ENCODE measurements at places on chromosomes 11 and 22.

- H3K27me3 ChIP-seq: no peaks in the 10 kb centered on the region
- H3K27ac ChIP-seq: no peak overlapping the region
Observed at GRCh38 chr11:106420686-106421085, 343.2 kb downstream of the AASDHPPT start.

GRCh38 chr22:46078241-46079092 is 71.9 kb upstream of the PPARA start:
- no peak overlapping the region for H3K4me3 ChIP-seq
- DNase-seq: no peak
- H3K27me3 ChIP-seq: no peaks in the 10 kb centered on the region
- peaks cover 79% of the 10 kb centered on the region for H3K4me1 ChIP-seq

DNA sequence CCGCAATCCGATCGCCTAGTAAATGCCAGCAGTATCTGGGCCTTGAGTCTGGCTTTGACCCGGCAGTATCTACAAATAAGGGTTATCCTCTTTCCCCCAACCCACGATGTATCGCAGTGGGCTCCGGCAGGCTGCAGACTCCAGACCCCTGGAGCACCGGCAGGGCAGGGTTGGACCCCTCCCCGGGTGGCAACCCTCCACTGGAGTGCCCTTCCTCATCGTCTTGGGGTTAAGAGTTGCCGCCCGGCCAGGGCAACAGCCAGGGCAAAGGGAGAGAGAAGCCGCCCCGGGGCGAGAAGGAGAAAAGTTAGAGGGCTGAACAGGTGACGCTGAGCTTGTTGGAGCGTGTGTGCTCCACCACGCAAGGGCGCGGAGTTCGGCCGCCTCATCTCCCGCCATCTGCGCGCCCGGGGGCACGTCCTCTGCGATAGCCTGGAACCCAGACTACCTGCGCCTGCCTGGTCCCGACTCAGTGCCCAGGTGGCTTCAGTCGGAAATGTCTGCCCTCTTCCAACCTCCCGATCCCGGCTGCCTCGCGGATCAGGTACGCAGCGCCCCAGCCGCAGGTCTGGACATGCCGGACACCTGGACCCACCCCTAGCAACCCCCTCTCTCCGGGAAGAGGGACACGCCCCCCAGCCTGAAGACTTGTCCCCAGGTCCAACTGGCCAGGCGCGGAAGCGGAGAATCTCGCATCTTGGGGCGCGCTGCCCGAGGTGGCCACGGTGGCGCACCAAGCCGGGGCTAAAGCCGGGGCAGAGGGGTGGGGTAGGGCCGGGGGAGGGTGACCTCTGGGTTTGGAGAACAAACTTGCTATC is 1.2 kb downstream of the DSCAML1 start:
- H3K27ac ChIP-seq: no peak overlapping the region
- H3K4me3 ChIP-seq: no peak overlapping the region
- no peak for DNase-seq
- peaks cover 3% of the 10 kb centered on the region for H3K36me3 ChIP-seq
- H3K4me1 ChIP-seq: peaks cover 4% of the 10 kb centered on the region

DNA sequence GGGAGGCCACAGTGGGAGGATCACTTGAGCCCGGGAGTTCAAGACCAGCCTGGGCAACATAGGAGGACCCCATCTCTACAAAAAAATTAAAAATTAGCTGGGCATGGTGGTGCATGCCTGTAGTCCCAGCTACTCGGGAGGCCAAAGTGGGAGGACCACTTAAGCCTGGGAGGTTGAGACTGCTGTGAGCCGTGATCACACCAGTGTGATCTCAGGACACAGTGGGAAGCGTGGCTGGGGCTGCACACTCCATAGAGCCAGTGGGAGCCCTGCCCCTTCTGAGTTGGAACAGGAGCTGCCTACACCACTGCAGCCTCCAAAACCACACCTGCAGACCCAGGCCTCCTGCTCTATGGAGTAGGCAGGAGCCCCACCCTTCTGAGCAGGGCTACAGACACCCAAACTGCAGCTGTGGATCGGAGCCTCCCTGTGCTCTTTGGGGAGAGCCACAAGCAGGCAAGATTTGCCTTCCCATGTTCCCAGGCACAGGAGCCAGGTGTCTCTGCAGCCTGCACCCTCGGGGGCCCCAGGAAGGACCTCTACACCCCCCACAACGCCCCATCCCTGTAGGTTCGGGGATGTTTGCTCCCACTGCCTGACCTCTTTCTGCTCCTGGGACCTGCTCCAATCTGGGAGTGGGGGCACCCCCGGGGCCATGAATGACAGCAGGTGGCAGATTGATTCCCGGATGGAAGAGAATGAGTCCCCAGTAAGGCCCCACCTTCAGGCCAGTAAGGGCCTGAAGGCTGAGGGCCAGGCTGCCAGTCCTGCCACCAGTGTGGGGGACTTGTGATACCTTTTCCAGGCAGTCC is 245.4 kb downstream of the BUD13 start:
- H3K4me1 ChIP-seq: no peaks in the 10 kb centered on the region
- no peak for DNase-seq
- H3K36me3 ChIP-seq: no peaks in the 10 kb centered on the region
- peaks cover 6% of the 10 kb centered on the region for H3K27me3 ChIP-seq

- no peak overlapping the region for H3K4me3 ChIP-seq
- no peak for DNase-seq
- H3K36me3 ChIP-seq: no peaks in the 10 kb centered on the region
- H3K27me3 ChIP-seq: peaks cover 15% of the 10 kb centered on the region
Observed at GRCh38 chr11:57248780-57249383, 11.8 kb upstream of the APLNR start.

GRCh38 chr11:43830928-43831440 is 49.6 kb upstream of the ALKBH3 start:
- peak overlapping the region; percentile 19 for H3K4me3 ChIP-seq
- H3K27ac ChIP-seq: peak overlapping the region; percentile 88
- peaks cover 25% of the 10 kb centered on the region for H3K4me1 ChIP-seq
- no peaks in the 10 kb centered on the region for H3K36me3 ChIP-seq

DNA sequence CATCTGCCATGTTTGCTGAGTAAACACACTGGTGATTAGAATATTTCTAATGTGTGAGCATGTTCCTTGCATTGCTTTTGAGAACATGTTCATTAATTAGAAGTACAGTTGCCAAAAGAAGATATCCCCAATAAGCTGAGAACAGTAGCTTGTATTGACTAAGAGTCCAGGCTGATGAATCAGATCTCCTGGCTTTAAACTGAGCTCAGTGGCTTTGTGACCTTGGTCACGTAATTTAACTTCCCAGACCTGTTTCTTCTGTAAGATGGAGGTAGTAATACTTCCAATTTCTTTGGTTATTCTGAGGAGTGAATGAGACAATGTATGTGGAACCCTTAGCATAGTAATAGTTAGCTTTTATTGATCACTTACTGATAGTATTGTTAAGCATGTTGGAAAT is 61.9 kb downstream of the CYB5R2 start:
- no peak overlapping the region for H3K4me3 ChIP-seq
- H3K27me3 ChIP-seq: no peaks in the 10 kb centered on the region
- H3K4me1 ChIP-seq: peaks cover 22% of the 10 kb centered on the region
- peaks cover 57% of the 10 kb centered on the region for H3K36me3 ChIP-seq

GRCh38 chr11:104130161-104130560 is 33.8 kb downstream of the PDGFD start:
- peaks cover 8% of the 10 kb centered on the region for H3K4me1 ChIP-seq
- H3K4me3 ChIP-seq: no peak overlapping the region
- no peak for DNase-seq
- H3K36me3 ChIP-seq: no peaks in the 10 kb centered on the region
- H3K27ac ChIP-seq: no peak overlapping the region

DNA sequence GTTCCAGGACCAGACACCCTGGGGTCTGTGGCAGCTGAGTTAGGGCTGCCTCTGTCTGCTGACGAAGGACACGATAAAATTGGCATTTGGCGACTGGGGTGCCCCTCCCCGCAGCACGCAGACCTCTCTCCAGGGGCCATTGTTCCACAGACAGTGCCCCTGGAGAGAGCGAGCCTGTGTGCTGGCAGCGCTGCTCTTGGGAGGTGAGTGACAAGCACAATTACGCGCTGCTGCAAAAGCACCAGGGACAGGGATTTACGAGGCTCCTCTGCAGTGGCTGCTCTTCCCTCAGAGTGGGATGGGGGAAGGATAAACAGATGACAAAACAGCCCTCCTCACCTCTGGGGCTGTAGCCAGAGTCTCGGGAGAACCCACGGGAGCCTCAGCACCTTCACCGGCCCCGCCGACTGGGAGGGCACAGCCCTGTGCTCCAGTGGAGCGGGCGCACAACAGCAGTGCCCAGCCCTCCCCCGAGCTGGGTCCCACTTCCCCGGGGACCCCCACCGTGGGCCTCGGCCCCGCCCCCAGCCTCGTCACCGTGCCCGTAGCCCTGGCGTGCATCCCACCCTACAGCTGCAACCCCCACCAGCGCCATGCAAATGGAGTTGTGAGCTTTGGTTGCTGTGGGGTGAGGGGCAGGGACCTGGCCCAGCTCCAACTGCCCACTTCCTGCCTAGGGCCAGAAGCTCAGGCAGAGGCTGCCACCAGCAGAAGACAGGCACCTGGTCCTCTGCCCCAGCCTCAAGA is 19.6 kb downstream of the CHID1 start:
- peaks cover 1% of the 10 kb centered on the region for H3K4me1 ChIP-seq
- DNase-seq: no peak
- H3K4me3 ChIP-seq: no peak overlapping the region
- H3K27ac ChIP-seq: no peak overlapping the region
- no peaks in the 10 kb centered on the region for H3K27me3 ChIP-seq

DNA sequence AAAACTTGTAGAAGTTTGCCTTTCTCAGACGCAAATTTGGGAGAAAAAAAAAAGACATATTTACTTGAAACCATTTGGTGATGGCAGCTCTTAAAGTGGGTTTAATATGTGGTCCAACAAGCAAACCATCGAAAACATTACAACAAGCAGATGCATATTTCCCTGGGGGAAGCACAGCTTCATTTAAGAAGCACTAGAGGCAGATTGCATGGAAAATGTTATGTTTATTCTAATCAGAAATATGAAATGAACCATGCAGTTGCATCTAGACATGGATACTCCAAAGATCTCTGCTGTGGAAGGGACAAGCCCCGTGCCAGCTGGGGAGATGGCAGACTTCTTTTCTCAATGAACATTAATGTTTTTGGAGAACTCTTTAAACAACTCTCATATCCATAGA is 57.4 kb upstream of the PARVA start:
- H3K36me3 ChIP-seq: peaks cover 5% of the 10 kb centered on the region
- no peak overlapping the region for H3K4me3 ChIP-seq
- no peak overlapping the region for H3K27ac ChIP-seq
- peaks cover 13% of the 10 kb centered on the region for H3K4me1 ChIP-seq
- DNase-seq: no peak
- H3K27me3 ChIP-seq: no peaks in the 10 kb centered on the region

- no peaks in the 10 kb centered on the region for H3K36me3 ChIP-seq
- no peak overlapping the region for H3K27ac ChIP-seq
- no peaks in the 10 kb centered on the region for H3K4me1 ChIP-seq
- H3K27me3 ChIP-seq: peaks cover 8% of the 10 kb centered on the region
- no peak for DNase-seq
- no peak overlapping the region for H3K4me3 ChIP-seq
Observed at GRCh38 chr11:126501641-126502040, 146.2 kb downstream of the ST3GAL4 start.

DNA sequence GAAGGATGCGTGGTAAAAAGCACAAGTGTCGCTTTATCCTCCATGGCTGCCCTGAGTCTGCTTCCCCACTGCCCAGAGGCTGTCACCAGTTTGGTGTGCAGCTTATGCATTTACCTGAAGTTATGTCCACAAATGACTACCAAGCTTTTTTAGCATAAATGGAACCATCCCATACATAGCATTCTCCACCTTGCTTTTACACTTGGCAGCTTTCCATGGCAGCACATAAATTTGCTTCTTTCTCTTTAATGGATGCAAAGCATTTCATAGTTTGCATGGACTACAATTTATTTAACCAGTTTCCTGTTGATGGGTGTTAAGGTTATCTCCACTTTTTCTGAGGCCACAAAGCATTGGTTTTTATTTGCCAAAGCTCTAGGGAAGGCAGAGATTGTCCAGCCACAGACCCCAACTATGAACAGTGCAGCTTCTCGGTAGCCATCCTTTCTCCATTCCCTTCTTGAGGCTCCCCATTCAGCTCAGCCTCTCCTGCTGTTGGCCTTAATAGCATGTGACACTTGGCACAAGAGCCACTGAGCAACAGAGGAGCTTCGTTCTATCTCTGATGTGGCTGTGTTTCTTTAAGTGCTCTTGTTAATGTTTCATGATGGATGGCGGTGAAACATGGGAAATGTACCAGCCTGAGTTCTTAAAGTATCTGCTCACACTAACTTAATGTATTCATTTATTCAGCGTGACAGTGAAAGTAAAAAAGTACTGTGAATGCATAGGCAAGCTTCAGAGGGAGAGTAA is 59.8 kb upstream of the NAV2 start:
- no peak overlapping the region for H3K4me3 ChIP-seq
- H3K4me1 ChIP-seq: no peaks in the 10 kb centered on the region
- no peak for DNase-seq
- H3K27ac ChIP-seq: no peak overlapping the region

- no peak overlapping the region for H3K4me3 ChIP-seq
- DNase-seq: peak; percentile 30
- H3K27ac ChIP-seq: no peak overlapping the region
- peaks cover 39% of the 10 kb centered on the region for H3K27me3 ChIP-seq
- H3K36me3 ChIP-seq: no peaks in the 10 kb centered on the region
- peaks cover 3% of the 10 kb centered on the region for H3K4me1 ChIP-seq
Observed at GRCh38 chr11:1701091-1701807, 4.3 kb downstream of the KRTAP5-6 start.

DNA sequence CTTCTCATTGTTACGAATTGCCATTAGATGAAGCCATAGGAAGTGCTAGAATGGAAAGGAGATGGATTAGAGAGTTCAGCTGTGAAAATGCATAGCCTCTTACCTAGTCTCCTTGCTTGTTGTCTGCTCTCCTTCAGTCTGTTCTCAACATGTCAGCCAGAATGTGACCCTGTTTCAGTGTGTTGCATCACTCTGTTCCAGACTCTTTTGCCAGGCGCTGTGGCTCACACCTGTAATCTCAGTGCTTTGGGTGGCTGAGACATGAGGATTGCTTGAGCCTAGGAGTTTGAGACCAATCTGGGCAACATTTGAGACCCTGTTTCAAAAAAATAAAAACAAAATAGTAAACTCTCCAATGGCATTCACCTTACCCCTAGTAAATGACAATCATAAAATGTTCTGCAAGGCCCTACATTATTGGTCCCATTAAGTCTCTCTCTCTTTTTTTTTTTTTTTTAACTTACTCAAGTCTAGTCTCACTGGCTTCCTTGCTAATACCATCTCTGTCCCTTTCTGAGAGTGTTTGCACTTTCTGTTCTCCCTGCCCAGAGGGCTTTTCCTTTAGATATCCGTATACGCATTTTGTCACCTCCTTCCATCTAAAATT is 39.4 kb downstream of the CYP2R1 start:
- H3K4me1 ChIP-seq: no peaks in the 10 kb centered on the region
- no peak overlapping the region for H3K4me3 ChIP-seq
- DNase-seq: no peak

Data from osteocyte (in vitro differentiated cells).